Activated CD4-positive, alpha-beta memory T cell treated with anti-CD3 and anti-CD28 coated beads, Interleukin-2, amount 10 ng/mL, durations not matched to agents 7 days and 5 days (primary cell): ENCODE measurements at places on chromosomes 6 and 20.

DNA sequence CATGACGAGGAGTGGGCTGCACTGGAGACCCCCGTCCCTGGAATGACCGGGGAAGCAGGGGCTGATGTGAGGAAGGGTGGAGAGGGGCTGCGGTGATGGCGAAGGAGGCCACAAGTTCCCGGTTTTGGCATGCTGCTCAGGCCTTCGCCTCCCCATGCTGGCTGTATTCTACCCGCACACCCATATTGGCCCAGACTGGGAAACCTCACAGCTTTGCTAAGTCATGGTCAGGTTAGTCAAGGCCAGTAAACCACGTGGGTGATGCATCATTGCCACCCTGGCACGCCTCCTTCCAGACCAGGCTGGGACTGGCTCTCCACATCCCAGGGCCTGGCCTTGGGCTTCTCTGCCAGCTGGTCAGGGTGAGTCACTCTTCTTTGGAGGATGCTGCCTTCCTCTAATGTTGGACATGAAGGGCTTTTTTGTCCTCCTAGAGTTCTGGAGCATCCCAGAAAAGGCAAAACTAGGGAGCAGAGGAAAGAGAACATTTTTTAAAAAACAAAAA, 53.8 kb downstream of the PCNA start:
- H3K27ac ChIP-seq = no peak overlapping the region
- H3K27me3 ChIP-seq = no peaks in the 10 kb centered on the region
- H3K4me3 ChIP-seq = no peak overlapping the region
- no peak for DNase-seq

DNA sequence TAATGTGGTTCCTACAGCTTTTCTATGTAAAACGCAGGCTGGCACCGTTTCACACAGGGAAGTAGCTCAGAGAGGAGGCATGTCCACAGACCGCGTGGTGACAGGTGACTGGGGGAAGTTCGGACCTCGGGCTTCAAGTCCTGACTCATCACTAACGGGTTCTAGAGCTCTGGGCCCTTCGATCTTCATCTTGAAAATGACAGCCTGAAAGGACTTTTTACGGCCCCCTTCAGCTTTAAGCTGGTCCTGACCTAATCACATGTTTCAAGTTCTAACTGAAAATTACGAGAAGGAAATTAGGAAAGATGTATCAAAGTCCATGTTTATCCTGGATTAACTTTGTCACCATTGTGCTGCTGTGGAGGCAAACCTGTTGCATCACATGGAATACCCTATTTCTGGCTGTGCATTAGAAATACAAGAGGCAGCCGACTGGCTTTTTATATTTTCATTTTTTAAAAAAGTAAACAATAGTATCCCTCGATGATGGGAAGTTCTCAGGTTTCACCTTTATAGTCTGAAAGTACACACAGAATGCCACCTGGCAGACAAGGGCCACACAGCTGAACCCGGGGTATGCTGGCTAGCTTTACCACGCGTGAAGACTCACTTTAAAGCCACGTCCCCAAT, 2.0 kb downstream of the MAN1A1 start:
- H3K27ac ChIP-seq = peak overlapping the region; percentile 70
- peaks cover 25% of the 10 kb centered on the region for H3K36me3 ChIP-seq
- H3K27me3 ChIP-seq = no peaks in the 10 kb centered on the region
- peak; percentile 29 for DNase-seq
- peak overlapping the region; percentile 89 for H3K4me3 ChIP-seq

DNA sequence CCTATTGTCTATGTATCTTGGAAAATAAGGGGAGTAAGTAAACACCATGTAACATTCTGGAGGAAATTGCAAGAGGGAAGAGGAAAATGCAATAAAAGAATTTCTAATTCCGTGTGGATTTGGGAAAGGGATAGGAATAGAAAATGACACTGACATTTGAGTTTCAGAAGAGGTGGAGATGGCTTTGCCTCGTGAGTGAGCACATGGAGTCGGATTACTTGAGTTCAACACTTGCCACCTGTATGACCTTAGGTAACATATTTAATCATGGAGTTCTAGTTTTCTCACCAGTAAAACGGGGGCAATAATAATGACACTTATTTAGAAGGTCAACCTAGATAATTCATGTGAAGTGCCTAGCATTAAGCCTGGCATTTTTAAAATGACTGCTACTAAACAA, 10.8 kb upstream of the PBOV1 start:
- H3K4me1 ChIP-seq = no peaks in the 10 kb centered on the region
- peaks cover 23% of the 10 kb centered on the region for H3K27me3 ChIP-seq
- no peak overlapping the region for H3K4me3 ChIP-seq
- no peaks in the 10 kb centered on the region for H3K36me3 ChIP-seq

DNA sequence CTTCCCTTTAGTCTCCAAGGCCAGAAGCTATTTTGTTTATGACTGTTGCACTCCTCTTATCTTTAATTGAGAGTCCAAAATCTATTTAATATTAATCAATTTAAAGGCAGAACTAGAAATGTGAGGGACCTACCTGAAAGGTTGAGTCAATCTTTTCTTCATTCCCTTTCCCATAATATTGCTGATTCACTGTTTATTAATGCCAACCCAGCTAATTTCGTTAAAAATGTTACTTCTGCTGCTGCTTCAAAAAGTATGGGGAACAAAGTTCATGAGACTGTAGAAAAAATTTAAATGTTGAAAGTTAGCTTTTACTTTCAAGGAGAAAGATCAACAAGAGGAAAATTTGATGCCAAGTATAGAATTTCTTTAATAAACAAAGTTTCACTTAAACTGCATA, 365.3 kb downstream of the TENT5A start:
- H3K4me1 ChIP-seq = no peaks in the 10 kb centered on the region
- no peaks in the 10 kb centered on the region for H3K27me3 ChIP-seq
- no peak for DNase-seq
- H3K4me3 ChIP-seq = no peak overlapping the region

- peak overlapping the region; percentile 86 for H3K4me3 ChIP-seq
- DNase-seq = no peak
- H3K36me3 ChIP-seq = no peaks in the 10 kb centered on the region
- no peaks in the 10 kb centered on the region for H3K27me3 ChIP-seq
- H3K27ac ChIP-seq = no peak overlapping the region
Measured at GRCh38 chr20:53914091-53914780, 156.2 kb downstream of the BCAS1 start.

- H3K27ac ChIP-seq = no peak overlapping the region
- H3K4me1 ChIP-seq = no peaks in the 10 kb centered on the region
- H3K4me3 ChIP-seq = no peak overlapping the region
- DNase-seq = no peak
- H3K36me3 ChIP-seq = no peaks in the 10 kb centered on the region
Measured at GRCh38 chr6:127147534-127147933, 29.1 kb downstream of the RSPO3 start.

DNA sequence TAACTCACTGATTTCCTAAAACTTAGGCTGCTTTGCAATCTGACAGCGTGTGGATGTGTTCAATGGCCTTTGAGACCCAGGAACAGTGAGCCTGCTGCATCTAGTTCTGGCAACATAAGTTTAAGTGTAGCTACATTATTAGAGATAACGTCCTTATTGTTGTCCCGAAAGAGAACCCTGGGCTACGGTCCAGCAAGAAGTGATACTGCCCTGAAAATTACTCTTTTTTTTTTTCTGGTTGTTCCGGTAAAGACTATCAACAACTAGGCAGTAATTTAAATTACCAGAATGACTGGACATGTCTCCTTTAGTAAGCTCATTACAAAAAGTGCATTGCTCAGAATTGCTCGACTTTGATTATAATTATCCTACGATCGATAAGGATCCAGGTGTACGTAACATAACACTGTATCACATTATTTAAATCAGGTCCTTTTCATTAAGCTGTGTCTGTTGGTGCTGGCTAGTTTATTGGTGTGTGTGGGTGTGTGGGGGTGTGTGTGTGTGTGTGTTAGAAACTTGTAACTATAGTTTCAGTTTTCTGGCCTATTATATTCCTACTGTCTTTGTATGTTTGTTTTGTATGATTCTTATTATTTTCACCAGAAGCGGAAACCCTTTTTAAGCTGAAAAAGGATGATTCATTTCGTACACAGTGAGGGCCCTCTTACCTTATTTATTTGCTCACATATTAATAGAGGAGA, 3.0 kb downstream of the TSHZ2 start:
- H3K36me3 ChIP-seq = no peaks in the 10 kb centered on the region
- peak; percentile 26 for DNase-seq
- peaks cover 56% of the 10 kb centered on the region for H3K4me1 ChIP-seq
- peak overlapping the region; percentile 97 for H3K4me3 ChIP-seq
- H3K27me3 ChIP-seq = peaks cover 26% of the 10 kb centered on the region

DNA sequence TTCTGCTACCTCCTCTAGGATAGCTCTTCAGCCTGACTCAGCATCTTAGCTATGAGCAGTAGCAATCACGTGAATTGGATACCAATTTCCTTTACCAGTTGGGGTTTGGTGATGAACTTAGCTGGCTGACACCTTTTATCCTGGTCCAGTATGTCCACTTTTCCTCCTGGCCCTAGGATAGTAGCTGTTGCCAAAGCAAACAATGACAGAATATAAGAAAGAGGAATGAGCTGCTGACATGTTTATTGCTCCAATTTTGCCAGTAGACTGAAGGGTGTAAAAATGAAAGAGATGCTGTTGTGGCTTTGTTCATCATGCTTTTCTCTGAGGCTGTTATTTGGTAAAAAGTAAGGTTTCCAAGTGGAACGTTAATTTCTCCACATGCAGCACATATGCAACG, 168.3 kb upstream of the JAG1 start:
- H3K4me1 ChIP-seq = no peaks in the 10 kb centered on the region
- no peak overlapping the region for H3K27ac ChIP-seq
- no peaks in the 10 kb centered on the region for H3K27me3 ChIP-seq
- DNase-seq = no peak
- no peak overlapping the region for H3K4me3 ChIP-seq

DNA sequence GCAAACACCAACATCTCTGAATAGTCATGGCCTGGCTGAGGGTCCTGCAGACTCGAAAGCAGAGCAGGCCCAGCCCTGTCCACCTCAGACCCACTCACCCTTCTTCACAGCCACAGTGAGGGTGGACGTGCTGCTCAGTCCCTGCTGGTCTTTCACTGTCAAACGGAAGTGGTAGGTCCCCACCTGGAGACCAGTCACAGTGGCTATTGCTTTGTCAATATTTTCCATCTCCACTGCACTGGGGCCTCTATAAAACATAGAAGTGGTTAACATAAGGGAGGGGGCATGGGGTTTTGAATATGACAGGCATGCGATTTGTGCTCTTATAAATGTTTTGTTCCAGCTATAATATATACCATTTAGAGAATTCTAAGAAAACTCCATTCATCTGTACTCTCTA, 73.9 kb downstream of the ALDH5A1 start:
- H3K27me3 ChIP-seq = peaks cover 5% of the 10 kb centered on the region
- H3K36me3 ChIP-seq = no peaks in the 10 kb centered on the region
- no peak overlapping the region for H3K4me3 ChIP-seq
- H3K4me1 ChIP-seq = no peaks in the 10 kb centered on the region
- H3K27ac ChIP-seq = no peak overlapping the region

DNA sequence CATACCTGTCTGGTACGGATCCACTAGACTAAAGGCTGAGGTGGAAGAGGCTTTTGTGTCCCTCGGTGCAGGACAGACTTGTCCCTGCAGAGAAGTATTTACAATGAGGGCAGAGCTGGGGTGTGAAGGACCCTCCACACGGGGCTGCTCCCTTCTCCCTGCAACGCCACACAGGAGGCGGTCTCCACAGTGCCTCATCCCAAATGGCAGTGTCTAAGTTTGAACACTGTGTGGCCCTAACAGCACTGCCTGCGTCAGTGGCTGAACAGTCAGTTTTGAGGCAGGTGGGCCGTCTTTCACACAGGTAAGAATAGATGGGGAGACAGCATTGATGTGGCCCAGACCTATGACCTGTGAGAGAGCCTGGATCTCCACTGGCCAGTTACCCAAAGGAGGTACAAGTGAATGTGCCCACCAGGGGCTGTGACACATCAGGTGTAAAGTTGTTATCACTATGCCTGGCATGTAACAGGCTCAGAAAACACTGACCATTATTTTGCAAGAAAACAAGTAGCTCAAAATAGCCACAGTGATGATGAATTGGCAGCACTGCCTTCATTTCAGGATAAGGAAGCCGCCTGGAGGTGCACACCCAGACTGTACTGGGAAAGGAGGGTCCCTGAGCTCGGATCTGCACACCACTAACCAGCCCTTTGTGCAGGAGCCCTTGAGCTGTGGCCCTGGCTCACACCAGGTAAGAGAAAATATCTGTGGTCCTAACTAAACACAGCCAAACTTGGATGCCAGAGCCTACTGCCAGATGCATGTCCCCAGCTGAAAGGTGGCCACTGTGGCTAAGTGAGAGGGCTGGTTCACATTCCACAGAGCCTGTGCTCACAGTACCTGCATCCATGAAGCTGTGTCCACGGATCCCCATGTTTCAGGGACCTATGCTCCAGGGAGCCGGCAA, 246.7 kb downstream of the DLL1 start:
- DNase-seq = no peak
- H3K27me3 ChIP-seq = no peaks in the 10 kb centered on the region
- H3K4me3 ChIP-seq = no peak overlapping the region
- H3K4me1 ChIP-seq = peaks cover 3% of the 10 kb centered on the region

DNA sequence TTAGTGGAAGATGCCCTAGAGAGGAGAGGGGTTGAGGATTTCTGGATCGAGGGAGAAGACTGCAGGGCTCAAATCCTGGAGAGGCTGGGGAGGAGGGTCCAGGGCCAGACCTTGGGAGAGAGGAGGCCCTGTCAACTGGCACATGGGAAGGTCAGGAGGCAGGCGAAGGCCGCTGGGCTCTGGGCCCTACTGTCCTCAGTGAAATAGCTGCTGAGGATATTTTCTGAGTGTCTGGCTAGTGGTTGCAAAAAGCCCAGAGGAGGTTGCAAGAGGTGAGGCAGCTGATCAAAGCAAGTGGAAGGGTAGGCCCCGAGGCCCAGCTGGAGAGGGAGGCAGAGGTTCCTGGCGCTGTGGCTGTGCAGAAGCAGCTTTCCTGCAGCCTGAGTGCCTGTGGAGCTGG, 103.4 kb upstream of the MLN start:
- peak overlapping the region; percentile 99 for H3K27ac ChIP-seq
- peaks cover 3% of the 10 kb centered on the region for H3K36me3 ChIP-seq
- H3K4me3 ChIP-seq = no peak overlapping the region
- DNase-seq = no peak
- peaks cover 3% of the 10 kb centered on the region for H3K27me3 ChIP-seq

DNA sequence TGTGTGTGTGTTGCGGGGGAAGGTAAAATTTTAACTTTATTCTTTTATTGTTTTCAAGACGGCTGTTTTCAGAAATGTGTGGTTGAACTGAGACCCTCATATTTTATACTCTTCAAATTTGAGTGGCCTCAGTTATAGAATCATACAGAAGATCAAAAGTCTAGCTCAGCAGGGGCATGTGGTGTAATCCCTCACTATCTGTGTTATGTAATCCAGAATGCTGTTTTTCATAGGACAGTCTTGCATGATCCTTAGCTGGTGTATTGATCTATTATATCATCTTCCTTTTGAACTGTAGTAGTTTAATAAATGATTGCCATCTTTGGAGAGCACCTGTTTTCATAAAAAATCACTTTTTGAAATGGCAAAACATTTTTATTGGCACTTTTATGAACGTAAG, 1.4 kb downstream of the PLCB4 start:
- H3K4me3 ChIP-seq = no peak overlapping the region
- no peaks in the 10 kb centered on the region for H3K36me3 ChIP-seq
- no peak for DNase-seq
- H3K4me1 ChIP-seq = no peaks in the 10 kb centered on the region

GRCh38 chr20:58256842-58257241, 28.4 kb upstream of the ANKRD60 start:
- H3K36me3 ChIP-seq = peaks cover 25% of the 10 kb centered on the region
- H3K4me1 ChIP-seq = peaks cover 10% of the 10 kb centered on the region
- H3K27me3 ChIP-seq = no peaks in the 10 kb centered on the region
- no peak overlapping the region for H3K4me3 ChIP-seq
- H3K27ac ChIP-seq = no peak overlapping the region
- no peak for DNase-seq

GRCh38 chr20:41352106-41352505, 11.5 kb downstream of the LPIN3 start:
- no peaks in the 10 kb centered on the region for H3K36me3 ChIP-seq
- DNase-seq = no peak
- no peaks in the 10 kb centered on the region for H3K27me3 ChIP-seq
- H3K27ac ChIP-seq = no peak overlapping the region
- H3K4me1 ChIP-seq = no peaks in the 10 kb centered on the region
- no peak overlapping the region for H3K4me3 ChIP-seq
